ENCODE measurements at places on chromosomes 5 and 9.

- no peak for DNase-seq
Observed at GRCh38 chr5:9189681-9190080, 356.2 kb downstream of the SEMA5A start.

DNA sequence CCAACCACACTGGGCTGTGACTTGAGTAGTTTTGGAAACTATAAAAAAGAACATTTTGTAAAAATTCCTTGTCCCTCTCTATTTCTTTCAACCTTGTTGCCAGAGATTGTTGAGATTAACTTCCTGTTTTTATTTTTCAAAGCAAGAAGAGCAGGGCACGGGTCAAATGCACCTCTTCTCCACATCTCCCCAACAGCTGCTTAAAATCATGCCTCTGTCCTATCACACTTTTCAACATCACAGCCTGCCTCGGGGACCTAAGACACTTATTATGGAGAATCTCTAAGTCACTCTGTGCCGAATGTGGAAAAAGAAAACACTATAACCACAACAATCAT lies 280.3 kb upstream of the TNC start:
- DNase-seq = no peak

DNA sequence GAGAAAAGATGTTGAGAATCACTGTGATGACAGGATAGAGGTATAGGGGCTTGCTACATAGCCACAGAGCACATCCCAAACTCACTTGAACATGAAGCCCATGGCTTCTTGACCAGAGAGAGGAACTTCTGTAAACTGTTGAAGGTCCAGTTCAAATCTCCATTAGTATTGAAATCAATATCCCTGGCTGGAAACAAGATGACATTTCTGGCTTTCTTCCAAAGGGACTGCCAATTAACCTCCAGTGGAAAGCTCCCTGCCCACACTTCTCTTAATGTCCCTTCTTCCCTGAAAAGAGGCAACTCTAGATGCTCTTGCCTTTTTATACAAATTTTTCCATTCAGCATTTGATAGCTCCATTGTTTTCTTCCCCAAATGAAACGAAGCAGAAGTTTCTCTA lies 612.1 kb downstream of the EBF1 start:
- DNase-seq = no peak

GRCh38 chr5:64766941-64767340 lies 1.6 kb downstream of the SREK1IP1 start:
- DNase-seq = no peak

DNA sequence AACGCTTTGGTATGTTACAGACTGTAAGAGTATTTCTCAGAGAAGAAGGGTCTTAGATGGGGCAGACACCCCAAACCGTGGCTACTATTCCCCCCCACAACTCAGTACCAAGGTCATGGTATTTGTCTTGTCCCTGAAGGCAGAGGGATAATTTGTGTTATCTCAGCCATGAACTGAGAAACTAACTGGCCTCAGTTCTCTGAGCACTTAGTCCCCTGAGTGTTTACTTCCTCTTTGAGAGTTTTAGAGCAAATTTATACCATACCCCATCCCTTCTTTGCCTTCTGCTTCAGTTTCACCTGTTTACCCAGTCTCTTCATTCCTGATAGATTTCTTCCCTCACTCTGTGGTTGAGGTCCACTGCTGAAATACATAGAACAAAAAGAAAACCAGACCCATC lies 183.9 kb downstream of the LRRC70 start:
- no peak for DNase-seq

- no peak for DNase-seq
Observed at GRCh38 chr5:1770443-1770802, 29.2 kb downstream of the MRPL36 start.

DNA sequence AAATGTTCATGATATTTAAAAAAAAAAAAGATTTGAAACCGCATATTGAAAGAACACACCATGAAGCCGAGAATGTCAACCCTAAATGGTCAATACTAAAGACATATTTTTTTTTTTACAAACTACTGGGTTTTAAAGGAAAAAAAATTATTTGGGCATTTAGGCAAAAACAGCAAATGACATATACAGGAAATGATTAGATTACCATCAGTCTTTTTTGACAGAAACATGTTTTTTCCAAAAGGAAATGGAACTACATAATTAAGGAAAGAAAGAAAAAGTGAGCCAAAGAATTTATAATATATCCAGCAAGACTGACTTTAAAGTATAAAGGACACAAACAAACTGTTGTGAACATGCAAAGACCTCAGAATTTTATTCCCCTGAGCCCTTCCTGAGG lies 56.7 kb downstream of the RALGPS1 start:
- no peak for DNase-seq

- DNase-seq = no peak
Observed at GRCh38 chr9:95509851-95510708, 6.7 kb downstream of the PTCH1 start.

DNA sequence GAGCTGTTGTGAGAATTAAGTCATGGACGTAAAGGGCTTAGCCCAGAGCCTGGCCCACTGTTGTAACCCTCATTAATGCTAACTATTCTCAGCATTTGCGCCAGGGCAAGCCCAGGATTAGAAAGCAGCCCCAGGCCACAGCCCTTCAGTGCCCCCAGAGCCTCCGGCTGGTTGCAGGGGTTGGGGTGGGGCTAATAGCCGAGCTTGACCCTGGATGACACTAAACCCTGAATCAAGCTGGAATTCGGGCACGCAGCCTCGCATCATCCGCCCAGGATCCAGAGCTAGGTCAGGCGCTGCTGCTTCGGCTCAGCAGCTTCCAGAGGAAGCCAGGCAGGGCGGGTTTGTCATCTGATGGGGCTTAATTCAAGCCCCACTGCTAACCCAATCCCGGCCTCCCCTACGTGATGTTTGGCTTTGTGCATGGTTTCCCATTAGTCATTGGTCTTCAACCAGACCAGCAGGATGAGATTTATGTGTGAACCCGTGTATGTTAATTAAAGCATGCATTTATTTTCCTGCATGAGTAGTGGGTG lies 1.2 kb upstream of the MEGF9 start:
- no peak for DNase-seq

- no peak for DNase-seq
Observed at GRCh38 chr5:41908374-41909079, 4.4 kb downstream of the RIMOC1 start.

GRCh38 chr9:84296146-84296843 lies 44.3 kb downstream of the SLC28A3 start:
- DNase-seq = no peak

DNA sequence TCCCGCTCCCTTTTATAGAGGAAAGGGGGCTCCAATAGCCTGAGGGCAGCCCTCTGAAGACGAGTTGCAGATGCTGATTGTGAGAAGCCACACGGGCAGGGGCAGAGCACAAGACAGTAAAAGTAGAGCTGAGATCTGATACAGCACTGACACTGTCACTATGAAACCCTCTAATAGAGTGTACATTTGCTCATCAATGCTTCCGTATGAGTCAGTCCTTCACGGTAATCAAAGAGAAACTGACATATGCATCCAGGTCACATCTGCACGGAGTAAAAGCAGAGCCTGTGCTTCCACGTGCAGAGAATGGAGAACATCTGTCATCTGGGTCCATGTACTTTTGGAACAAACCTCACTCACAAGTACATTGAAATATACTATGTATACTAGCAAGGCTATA lies 60.6 kb upstream of the TMEM215 start:
- DNase-seq = no peak

GRCh38 chr9:124242331-124243194 lies 15.2 kb upstream of the NEK6 start:
- DNase-seq = no peak

- DNase-seq = no peak
Observed at GRCh38 chr9:109593612-109594011, 95.5 kb upstream of the PTPN3 start.

GRCh38 chr9:27184556-27185351 lies 75.7 kb downstream of the TEK start:
- DNase-seq = no peak

DNA sequence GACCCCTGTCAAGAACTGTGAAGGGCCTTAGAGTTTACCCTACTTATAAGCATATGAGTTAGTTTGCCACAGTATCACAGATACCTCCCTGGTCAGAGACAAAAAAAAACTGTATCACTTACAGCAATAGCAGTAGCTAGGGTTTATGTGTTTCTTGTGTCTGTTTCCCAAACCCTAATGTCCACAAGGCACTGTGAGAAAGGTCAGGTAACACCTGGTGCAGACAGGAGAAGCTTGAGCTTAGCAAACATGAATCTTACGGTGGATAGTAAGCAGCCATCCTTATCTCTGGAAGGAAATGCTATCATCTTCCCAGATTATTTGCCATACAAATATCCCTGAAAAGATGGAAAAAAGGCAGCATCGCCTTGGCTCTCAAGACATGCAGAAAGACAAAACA lies 208.5 kb upstream of the KCNN2 start:
- no peak for DNase-seq

GRCh38 chr5:6715271-6715670 lies 2.0 kb downstream of the TENT4A start:
- DNase-seq = no peak

DNA sequence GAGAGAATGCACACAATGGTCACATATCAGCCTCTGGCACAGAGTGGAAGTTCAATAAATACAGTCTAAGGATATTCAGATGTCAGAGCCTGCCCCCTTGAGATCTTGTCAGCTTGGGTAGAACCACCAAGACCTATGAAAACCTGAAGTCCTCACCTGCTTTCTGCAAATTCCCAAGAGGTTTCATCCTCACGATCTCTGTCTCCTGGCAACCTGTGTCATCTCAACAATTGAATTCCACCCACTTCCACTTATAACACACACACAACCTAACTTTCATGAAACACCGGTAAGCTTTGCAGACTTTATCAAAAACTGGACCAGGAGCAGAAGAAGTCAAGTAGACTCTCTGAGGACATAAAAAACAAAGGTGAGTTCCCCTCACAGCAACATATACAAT lies 151.6 kb upstream of the SLC30A5 start:
- DNase-seq = no peak

GRCh38 chr9:107386396-107386795 lies 103.2 kb downstream of the KLF4 start:
- no peak for DNase-seq

DNA sequence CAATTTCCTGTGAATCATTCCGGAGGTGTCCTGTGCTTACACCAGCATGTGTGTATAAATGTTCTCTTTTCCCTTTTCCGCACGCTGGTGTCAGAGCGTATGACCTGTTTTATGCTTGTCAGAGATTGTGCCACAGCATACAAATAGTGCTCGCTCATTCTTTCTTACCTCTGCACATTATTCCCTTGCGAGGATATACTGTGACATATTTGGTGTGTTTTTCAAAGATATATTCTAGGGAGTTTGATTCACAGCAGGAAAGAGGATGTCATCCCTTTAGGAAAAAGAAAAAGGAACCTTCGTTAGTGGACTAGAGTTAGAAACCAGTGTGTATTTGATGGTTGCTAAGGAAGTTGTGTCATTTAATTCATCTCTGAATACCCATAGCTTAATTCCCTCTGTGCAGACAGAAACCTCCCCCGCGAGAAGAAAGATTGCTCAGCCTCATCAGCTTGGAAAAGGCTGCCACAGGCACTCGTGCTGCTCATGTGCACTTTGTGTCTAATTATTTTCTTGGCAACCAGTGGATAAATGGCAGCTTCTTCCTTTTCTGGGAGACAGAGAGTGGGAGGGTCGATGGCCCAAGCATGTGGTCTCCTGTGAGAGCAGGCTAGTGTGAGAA lies 14.7 kb upstream of the CCIN start:
- DNase-seq = no peak

DNA sequence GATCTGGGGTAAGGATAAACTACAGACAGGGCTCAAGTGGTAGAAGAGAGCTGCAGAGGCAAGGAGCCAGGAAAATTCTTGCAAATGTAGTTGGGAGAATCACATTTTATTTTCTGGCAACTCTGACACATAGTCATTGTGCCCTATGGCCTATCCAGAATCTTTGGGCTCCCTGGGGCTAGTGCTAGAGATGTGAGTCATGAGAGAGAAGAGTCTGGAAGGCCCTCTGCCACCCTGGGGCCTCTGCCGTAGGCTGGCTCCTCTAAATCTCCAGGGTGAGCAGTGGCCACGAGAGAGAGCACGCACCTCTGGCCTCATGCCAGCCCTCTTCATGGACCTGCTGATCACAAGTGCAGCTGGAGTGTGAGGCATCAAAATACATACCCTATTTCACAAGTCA lies 74.3 kb upstream of the SSBP2 start:
- DNase-seq = no peak

DNA sequence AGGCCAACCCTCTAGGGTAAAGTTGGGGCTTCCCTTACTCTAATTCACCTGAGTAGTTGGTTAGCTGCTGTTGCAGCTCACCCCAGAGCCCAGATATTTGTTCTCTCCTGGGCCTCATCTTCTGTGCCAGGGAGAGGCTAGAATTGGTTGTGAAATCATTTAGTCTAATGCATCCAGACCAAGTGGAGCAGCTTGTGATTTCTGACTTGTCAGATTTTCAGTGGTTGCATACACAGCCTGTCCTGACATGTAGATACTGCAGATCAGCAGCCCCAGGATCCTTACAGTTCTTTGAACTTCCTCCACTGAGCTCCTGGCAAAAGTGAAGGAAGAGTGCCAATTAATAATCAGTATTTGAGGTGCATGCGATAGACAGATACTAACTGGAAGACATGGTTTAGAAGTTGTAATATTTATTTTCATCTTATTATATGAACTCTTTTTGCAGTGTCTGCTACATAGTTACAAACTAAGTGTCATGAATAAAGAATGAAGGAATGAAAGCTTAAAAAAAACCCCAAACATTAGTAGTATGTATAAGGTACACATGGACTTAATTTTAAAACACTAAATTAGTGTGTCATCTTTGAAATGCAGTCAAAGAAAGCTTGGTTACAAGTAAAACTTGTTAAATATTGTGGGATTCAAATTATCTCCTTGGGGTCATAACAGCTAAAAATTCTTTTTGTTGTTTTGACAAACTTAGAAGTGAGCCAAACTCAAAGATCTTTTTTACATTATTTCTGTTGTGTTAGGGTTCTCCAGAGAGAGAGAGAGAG lies 128.5 kb downstream of the VPS13A start:
- DNase-seq = no peak

- no peak for DNase-seq
Observed at GRCh38 chr9:81293651-81294050, 395.7 kb downstream of the TLE1 start.

- no peak for DNase-seq
Observed at GRCh38 chr5:60226128-60226527, 332.6 kb upstream of the PDE4D start.

DNA sequence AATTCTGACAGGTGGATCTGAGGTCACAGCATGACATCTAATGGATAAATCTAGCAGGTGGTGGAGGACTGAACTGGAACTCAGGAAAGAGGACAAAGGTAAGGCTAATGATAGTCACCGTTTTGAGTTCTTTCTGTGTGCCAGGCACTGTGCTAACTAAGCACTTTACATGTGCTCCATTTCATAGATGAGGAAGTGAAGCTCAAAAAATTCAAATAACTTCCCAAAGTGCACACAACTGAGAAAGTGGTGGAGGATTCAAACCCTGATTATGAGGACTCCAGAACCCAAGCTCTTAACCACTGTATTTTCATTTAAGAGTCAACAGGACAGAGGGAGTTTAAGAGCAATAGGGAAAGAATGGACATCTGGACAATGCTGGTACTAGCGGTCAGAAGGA lies 7.1 kb upstream of the DELE1 start:
- DNase-seq = no peak

- no peak for DNase-seq
Observed at GRCh38 chr5:135569755-135570452, 8.9 kb downstream of the CXCL14 start.
